Brain pericyte (primary cell): ENCODE measurements at places on chromosomes 2 and 18.

DNA sequence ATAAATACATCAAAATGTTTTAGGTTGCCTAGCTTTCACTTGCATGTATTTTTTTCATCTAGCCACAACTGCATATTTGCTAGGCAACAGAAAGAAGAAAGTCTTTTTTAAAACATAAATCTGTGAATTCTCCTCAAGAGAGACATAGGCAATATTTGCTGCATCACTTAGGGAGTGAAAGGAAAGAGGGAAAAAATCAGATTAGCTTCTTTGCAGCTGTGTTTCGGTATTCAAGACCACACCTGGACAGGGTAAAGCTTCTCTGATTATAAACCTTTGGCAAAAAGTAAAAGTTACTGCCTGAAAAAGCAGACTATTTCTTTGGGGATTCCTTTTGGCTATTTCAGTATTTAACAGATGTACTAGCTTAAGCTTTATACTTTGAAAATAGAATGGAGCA lies 280.9 kb upstream of the ZSWIM2 start:
- no peak for DNase-seq

- DNase-seq = no peak
These were observed 21.8 kb downstream of the SCN3A start for GRCh38 chr2:165182029-165182428.

DNA sequence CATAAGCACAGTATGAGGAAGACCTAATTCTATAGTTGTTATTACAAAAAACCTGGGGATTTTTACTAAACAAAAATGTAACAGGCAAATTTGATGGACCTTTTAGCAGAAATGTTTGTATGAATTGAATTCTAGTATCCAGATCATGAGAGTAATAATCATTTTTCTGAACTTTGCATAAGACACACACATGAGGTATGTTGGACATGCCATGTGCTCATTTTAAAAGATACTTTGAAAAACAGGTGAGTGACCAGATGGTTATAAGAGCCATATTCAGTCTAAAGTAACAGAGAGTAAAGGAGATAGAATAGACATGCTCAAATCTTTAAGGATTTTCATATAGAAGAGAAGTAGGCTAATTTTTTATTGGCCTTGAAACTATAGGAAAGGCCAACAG lies 663.6 kb downstream of the NRXN1 start:
- DNase-seq = no peak

- no peak for DNase-seq
These were observed 302.8 kb upstream of the CCDC68 start for GRCh38 chr18:55262021-55262560.

DNA sequence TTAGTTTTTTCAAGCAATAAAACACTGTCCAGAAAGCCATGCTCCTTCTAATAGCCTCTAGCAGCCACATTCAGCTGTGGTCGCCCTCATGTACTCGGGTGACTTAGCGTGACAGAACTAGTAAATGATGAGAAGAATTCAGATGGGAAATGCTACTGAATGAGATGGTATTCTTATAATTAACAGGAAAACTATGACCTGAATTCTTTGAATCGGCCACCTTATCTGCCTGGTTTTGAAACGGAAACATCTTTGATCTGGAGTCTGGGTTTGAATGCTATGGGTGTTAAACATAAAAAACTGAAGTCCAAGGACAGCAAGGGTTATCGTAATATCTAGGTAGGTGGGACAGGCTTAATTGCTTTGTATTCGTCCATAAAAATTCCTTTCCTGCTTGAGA lies 138.8 kb upstream of the DNMT3A start:
- DNase-seq = no peak

DNA sequence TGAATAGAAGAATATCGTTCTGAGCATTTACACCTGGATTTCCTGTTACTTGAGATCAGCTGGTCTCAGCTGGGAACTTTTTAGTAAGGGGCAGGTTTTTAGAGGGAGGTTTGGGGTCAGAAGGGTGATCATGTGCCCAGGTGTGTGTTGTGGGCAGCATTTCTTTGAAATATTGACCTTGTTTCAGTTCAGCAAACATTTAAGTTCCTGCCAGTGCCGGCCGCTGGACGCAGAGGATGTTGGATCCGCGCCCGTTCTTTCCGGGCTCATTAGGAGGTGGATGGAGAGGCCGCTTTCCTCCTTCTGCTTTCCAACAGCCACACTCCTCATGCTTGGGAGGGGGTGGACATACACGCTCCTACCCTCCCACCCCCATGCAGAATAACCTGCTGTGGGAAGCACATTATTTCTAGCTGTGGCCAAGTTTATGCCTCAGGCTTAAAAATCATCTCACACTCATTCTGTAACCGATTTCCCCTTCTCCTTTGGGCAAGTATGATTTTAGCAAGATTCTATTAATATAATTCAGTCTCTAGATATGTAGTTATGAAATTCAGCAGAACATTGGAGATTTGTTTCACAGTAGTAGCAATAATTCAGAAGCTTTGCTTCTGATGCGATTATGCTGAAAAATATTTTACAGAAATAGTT lies 131.4 kb downstream of the ZNF236 start:
- DNase-seq = no peak

- DNase-seq = no peak
These were observed 312.7 kb downstream of the TCF4 start for GRCh38 chr18:55275039-55275901.

- DNase-seq = no peak
These were observed 232.0 kb downstream of the DSC3 start for GRCh38 chr18:30810580-30810979.

DNA sequence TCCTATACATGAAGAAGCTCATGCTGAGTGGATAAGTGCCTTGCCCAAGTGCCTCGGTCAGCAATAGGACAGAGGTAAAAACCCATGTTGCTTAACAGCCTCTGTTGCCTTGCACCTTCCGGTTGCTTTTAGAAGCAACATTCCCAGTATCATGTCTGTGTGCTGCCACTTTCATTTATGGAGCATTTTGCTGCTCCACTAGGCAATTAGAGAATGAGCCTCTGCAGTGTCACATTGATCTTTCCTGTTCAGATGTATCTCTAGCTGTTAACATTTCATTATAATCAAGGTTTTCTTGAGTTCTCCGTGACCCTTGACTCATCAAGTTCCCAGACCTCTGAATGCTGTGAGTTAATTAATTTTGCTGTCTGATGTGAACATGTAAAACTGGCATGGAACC lies 134.5 kb upstream of the EPB41L3 start:
- no peak for DNase-seq

GRCh38 chr2:26164641-26165211 lies 8.2 kb upstream of the GAREM2 start:
- DNase-seq = no peak

DNA sequence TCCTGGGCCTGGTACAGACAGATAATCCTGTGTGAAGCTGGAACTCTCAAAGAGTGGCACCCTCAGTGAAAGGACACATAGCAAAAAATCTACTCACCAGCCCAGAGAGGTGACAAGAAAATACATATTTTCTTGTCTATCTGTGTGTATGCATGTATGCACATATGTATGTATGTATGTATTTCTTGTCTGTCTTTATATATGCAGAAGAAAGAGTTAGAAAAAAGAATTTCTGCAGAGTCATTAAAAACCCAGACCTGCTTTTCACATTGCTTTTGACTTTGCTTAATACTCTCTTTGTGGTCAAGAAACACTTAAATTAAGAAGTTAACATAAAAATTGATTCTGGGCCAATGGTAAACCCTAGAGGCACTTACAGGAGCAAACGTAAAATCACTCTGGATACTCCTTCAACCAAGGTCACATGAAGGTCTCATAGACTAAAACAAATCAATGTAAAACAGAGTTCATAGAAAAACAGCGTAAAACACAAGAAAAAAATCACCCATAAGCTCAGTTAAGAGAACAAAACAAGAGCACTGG lies 16.5 kb upstream of the AAK1 start:
- DNase-seq = no peak

- DNase-seq = no peak
These were observed 557.0 kb upstream of the CNTNAP5 start for GRCh38 chr2:123468071-123468470.

DNA sequence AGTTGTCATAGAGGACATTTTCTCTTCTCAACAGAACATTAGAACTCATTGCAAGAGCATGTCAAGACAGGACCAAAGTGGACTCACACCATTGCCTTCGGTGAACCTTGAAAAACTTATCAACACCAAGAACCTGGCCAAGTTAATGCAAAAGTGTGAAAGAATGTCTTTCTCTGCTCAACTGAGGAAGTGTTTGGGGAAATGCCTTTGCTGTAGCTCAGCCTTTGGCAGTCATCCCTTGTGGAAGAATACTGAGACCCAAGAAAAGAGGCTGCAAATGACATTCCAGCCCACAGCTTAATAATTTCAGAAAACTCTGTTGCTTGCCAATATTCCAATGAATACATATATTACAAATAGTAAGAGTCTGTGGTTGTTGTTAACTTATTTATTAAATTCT lies 728.8 kb upstream of the PIK3C3 start:
- DNase-seq = no peak

DNA sequence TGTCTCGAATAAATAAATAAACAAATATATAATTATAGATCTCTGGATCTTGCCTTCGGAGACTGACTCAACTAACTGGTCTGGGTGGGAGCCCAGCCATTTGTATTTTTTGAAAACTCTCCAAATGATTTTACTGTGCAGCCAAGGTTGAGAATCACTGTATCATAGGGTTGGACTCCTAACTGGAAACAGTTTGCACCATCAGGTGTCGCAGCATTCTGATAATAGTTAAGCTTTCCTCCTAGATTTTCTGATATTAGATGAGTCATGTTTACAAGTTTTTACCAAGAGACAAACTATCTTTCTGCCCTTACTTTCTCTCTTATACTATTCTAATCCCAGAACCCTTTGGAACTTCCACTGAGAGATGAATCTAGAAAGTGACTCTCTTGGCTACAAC lies 16.8 kb downstream of the IL37 start:
- DNase-seq = no peak

DNA sequence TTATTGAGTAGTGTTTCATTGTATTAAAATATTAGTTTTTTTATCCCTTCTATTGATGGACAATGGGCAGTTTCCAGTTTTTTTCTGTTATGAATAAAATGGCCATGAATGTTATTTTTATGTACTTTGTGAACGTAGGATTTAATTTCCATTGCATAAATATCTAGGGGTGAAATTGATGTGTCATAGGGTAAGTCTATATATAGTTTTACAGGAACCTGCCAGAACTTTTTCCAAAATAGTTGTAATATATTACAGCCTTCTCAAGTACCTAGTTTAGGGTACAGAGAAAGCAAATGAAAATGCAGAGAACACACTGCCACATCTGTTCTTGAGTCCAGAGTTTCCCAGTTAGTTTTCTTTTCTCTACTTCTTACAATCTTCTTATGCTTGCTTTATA lies 378.6 kb downstream of the MEIS1 start:
- DNase-seq = no peak

DNA sequence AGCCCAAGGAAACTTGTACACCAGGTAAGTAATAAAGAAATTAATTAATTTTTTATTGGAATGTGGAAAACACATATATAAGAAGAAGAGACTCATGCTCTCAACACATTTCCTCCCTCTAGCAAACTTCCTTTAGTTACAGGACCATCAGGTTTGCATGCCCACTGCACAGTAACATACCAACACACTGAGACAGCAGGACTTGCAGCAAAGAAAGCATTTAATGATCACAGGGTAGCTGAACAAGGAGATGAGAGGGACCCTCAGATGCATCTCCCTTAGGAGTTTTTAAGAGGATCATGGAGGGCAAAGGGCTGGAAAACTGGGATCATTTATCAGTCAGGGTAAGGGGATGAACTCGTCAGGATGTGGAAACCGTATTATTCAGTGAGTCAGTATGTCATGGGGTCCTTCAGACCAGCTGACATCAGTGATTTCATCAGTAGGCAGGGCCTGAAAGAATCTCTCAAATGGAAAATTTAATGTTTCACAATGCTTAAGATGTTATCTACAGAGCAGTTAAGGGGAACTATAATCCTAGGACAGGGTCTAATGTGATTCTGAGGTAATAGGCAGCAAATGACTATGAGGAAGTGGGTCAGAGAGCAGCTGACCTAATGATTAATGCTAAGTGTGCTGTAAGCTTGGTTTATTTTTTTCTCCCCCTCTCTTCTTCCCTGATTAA lies 193.8 kb upstream of the RND3 start:
- no peak for DNase-seq

DNA sequence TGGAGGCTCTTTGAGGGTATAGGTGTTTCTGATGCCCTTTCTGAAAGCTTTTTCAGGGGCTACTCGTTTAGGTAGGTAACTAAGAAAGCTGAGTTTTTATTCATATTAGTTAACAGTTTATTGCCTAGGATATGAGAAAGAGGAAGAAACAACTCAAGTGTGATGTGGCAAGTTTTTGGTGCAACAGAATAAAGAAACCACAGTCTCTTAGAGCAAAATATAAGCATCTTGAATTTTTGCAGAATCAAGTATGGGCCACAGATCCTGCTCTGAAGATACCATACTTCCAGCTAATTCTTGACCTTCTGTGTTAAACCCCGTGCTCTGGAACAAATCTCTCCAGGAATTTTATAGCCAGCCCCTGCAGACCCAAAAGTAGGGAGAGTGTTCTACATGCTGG lies 147.7 kb upstream of the SLC1A4 start:
- DNase-seq = no peak

GRCh38 chr18:2997429-2997828 lies 15.5 kb downstream of the LPIN2 start:
- DNase-seq = no peak

DNA sequence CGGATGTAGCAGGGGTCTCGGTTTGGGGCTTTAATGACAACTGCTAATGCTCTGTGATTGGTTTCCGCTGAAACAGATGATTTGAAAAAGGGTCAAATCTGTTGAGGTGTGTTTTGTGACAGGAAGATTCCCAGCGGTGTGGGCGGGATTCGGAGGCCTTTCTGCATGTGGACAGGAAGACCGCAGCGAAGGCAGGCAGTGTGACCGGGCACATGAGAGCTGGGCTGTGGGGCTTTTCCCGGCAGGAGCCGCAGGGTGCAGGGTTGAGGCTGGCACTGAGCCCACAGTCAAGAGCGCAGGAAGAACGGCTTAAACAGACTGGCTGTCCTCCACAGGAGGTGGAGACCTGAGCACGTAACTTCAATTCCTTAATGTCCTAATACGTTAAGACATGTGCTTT lies 180.0 kb upstream of the TPO start:
- peak; percentile 77 for DNase-seq

- no peak for DNase-seq
These were observed 13.3 kb upstream of the IAH1 start for GRCh38 chr2:9461079-9461478.

GRCh38 chr18:62187543-62188510 lies 772 bp downstream of the RELCH start:
- no peak for DNase-seq
